Cardiac muscle cell (in vitro differentiated cells and primary cell): ENCODE measurements at places on chromosomes 1 and 21.

DNA sequence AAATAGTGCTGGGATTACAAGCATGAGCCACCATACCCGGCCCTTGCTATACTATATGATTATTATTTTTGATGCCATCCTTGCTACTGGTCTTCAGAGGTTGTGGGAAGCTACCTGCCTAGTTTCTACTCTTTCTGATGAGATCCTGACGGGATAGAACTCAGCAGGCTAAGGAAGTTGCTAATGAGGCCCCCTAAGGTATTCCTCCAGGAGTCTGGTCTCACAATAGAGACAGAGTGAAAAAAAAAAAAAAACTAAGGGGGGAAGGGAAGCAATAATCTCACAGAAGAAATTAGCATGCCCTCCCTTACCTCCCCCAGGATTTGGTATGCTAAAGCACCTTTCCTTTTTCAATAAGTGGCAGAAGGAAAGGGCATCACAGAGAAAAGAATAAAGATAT is 17.6 kb downstream of the INTS3 start:
- DNase-seq: no peak

- no peak for DNase-seq
Observed at GRCh38 chr1:17199267-17200044, 5.5 kb upstream of the PADI1 start.

DNA sequence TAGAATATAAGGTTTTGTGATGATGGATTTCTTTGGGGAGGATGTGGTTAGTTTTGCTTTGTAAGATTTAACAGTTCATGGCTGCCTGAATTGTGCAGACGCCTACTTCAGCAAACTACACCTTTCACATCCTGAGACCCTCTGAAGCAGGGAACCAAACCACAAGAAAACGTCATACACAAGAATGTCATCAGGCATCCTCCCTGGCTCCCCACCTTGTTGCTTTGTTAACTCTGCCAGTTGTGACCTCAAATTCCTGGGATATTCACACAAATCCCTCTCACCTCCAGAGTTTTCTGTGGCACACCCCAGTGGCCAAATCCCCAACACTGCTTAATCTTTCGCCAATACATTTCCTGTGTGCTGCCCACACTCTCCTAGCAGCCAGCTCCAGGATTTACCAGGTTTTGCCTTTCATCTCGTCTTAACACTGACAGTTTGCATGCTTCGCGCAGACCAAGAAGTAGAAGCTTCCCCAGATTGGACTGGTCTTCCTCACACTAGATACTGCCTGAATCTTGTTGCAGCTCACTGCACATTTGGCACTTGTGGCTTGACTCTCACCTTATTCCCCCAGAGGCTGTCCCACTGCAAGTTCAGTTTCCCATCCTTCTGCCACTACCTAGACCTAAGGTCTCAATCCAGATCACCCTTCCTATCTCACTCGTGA is 51.1 kb upstream of the CTTNBP2NL start:
- no peak for DNase-seq

DNA sequence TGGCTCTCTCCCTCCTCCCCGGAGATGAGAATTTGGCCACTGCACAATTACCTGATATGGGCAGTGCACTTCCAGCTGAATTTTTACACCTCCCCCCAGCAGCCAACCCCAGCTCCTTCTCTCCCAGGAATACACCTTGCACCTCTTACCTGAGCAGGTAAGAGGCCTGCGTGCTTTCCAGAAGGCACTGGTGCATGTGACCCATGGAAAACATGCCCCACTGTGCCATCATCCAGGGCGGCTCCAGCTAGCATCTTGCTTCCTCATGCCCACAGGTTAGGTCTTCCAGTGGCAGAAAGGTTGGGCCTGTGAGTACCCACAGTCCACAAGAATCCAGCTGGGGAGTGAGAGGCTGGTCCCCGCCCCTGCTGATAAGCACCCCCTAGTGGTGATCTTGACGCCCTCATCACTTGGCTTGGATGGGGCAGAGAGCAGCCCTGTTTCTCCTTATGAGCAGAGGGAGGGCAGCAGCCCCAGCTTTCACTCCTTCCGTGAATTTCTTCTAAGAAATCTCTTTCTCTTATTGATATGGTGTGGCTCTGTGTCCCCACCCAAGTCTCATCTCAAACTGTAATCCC is 57.8 kb downstream of the EDARADD start:
- peak; percentile 43 for DNase-seq

DNA sequence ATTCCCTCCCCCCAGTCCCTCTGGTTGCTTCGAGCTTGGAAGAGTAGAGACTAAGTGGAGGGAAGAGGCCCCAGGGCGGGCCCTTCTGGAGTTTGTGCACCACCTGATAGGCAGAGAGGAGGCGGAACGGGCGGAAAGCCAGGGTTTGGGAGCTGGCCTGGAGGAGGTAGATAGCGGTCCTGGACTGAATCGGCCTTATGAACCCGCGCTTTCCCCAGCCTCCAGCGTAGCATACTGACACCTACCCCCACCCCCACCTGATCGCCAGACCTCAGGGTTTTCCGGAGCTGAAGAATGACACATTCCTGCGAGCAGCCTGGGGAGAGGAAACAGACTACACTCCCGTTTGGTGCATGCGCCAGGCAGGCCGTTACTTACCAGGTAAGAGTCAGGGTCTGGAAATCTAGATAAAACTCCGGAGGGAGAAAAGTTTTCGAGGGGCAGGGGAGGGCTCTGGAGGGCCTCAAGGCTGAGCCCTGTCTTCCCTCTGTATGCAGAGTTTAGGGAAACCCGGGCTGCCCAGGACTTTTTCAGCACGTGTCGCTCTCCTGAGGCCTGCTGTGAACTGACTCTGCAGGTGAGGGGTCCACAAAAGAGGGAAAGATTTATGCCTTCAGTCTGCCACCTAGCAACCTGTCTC is 705 bp downstream of the UROD start:
- DNase-seq: peak; percentile 76

DNA sequence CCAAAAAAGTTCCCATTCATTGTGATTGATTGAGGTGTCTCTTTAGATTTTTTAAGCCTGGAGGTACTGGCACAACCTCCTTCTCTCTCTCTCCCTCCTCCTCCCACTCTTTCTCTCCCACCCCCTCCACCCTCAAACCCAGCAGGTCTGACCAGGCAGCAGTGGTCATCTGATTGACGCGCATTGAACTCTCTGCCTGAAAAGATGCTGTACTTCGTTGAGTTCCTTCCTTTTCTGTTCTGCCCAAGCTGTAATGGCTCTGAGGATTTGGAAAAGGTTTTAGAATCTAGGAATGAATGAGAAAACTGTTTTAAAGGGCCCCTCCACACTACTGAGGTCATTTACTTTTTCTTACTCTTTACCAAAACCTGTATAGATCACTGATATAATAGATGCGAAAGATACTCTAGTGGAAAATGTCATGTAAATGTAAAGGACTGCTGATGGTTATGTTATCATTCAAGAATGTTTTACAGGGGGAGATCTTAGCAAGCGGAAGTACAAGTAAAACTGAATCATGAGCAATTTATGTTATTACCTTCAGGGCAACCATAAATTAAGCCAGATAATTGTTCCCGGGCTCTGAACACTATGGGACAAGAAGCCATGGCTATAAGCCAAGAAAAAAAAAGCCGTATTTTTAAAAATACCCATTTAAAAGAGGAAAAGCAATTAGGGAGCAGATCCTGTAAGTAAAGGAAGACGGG is 25.2 kb upstream of the DYRK1A start:
- DNase-seq: peak; percentile 9

DNA sequence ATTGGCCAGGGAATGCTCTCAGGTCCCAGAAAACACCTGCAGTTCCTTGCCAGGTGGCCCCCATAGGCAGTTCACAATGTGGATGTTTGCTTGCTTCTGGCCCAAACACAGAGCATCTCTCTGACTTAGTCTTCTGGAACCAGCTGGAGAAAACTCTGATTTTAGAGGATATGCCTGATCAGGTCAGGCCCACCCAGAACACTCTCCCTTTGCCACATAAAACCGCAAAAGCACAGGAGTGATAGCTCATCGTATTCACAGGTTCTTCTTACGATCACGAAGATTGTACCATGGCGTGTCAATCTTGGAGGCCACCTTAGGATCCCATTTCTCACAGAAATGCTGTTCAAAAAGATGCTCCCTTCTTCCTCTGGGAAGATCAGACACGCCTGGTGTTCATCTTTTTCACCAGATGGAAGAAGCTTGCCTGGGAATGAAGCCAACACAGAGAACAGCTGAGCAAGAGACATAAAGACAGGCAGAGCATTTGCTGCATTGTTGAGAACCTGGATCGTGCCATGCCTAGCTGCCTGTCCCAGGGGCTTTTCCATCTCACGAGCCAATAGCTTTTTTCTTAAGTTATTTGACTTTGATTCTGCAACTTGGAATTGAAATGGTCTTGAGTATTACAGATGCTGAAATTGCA is 11.6 kb upstream of the CD247 start:
- DNase-seq: no peak

DNA sequence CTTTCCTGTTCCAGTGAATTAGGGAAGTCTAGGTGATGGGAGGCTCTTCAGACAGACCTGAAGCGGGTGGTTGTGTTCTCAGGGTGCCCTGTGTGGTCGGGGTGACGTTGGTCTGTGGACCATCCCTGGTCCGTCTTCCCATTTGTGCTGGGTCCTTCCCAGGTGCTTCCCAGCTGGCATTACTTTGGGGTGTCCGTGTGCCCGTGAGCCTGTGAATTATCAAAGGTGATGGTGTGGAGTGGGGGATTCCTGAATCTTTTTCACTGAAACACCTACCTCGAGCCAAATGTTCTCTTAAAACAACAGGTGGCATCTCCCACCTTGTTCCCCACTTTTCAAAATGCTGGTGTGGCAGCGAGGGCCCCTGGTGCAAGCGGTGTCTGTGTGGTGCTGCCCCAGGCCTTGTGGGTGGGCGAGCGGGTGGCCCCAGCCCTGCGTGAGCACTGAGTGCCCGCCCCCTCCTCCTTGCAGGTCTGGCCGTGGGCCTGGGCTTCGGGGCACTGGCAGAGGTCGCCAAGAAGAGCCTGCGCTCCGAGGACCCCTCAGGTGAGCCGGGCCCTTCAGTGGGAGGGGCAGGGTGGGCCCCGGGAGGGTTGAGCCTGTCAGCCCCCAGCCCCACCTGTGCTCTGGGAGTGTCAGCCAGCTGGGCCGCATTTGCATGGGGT is 37.0 kb downstream of the COQ8A start:
- DNase-seq: no peak

- DNase-seq: no peak
Observed at GRCh38 chr1:171220081-171220420, 28.2 kb upstream of the FMO1 start.

- DNase-seq: peak; percentile 56
Observed at GRCh38 chr1:215146240-215146975, 63.9 kb downstream of the KCNK2 start.

- DNase-seq: peak; percentile 74
Observed at GRCh38 chr1:154867064-154867825, 2.8 kb downstream of the KCNN3 start.

GRCh38 chr1:182255494-182255893 is 136.1 kb downstream of the GLUL start:
- peak; percentile 79 for DNase-seq

- DNase-seq: no peak
Observed at GRCh38 chr1:227786673-227787512, 28.6 kb upstream of the PRSS38 start.

DNA sequence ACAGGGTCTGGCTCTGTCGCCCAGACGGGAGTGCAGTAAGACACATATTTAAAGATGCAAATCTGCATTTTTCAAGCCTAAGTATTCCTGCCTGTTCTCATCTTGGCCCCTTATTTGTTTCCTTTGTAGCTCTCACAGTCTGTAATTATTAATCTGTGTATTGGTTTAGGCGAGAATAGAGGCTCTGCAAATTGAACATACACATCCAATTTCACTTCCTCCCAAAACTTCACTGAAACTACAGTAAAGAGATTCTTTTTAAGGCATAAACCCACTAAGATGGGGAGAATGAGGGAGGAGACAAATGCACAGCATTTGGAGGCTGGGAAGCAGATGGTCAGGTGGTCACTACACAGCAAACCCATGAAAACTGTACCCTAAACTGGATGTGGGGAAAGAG is 21.0 kb downstream of the HMGN2 start:
- no peak for DNase-seq

GRCh38 chr1:10631811-10632593 is 157.3 kb downstream of the PEX14 start:
- DNase-seq: no peak

GRCh38 chr1:205294175-205294917 is 27.2 kb downstream of the NUAK2 start:
- DNase-seq: peak; percentile 92

DNA sequence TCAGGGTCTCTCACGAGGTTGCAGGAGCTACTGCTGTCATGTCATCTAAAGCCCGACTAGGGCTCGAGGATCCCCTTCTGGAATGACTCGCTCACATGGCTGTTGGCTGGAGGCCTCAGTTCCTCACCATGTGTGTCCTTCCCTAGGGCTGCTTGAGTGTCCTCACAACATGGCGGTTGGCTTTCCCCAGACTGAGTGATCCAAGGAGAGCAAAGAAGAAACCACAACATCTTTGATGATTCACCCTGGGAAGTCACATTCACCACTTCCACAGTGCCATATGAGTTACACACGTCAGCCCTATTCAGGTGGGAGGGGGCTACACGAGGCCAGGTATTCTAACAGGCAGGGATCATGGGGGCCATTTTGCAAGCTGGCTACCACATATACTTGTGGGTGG is 64.9 kb downstream of the FHAD1 start:
- no peak for DNase-seq

- no peak for DNase-seq
Observed at GRCh38 chr1:9520411-9520810, 18.9 kb upstream of the SLC25A33 start.

- peak; percentile 4 for DNase-seq
Observed at GRCh38 chr1:152870831-152871730, 7.0 kb upstream of the SMCP start.

DNA sequence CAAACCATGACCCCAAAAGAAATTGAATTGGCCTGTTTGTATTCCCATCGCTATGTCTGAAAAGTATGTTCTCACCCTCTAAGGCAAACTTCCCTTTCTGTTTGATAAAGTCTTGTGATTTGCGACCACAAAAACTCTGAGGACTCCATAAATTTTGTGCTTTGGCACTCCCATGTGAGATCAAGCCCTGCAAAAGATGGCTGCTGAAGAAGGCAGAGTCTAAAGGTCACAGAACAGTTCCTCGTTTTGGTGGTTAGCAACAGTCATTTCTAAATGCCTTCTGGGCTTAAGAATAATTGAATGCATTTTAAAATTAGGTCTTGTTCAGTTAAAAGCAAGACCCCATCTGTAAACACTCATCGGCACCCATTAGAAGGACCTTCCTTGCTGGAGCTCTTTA is 441.6 kb downstream of the OMA1 start:
- DNase-seq: no peak

- DNase-seq: no peak
Observed at GRCh38 chr1:28592321-28593071, 431 bp downstream of the RAB42 start.

DNA sequence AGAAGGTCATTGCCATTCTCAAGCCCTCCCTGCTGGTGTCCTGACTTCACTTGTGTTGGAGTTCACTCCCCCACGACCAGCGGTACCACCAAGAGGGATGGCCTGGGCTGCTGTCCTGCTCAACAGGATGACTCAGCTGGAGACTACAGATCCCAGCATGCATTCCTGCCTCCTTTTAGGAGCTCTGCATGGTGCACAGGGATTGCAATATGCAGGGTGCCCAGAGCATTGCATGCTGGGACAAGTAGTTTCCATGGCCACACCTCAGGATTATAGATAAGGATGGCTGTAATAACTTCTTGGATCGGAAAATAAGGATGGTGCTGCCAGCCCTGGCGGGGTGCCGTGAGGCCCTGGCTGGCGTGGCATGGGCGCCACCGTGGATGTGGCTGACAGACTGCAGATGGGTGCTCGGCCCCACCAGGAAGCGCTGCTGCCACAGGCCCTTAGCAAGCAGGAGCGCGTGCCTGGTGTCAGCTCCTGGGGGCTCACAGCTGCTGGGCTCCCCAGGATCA is 150.0 kb downstream of the CASZ1 start:
- DNase-seq: peak; percentile 61

- no peak for DNase-seq
Observed at GRCh38 chr1:118325550-118326225, 140.7 kb upstream of the SPAG17 start.
